AG10803 (cell line): ENCODE measurements at places on chromosomes 16 and 17.

DNA sequence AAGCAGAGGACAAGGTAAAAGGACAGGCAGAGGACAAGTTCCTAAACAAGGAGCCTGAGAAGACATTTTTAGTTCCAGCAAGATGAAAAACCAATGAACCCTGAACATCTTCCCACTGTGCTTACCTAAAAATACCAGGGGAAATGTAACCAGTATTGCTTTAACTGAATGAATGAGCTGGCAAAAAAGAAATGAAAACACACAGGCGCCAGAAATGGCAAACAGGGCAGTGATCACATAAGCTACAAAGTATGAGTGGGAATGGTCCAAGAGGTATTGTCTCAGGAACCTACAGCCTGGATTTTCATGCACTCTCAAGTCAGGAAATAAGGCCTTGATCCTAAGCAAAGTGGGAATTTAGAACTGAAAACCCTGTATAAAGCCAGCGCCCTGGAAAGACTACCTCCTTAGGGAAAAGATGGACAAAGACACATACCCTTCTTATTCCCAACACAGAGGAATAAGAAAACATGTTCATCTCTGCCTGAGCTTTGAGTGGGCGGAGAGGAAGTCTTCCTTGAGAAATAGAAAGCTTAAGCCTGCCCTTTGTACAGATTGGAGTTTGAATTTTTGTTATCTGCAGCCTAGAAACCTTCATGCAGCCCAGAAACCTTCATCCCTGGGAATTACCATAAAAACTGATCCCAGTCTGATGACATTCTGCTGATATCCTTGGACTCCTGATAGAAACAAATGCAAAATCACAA is 2.1 kb downstream of the CMTM2 start:
- DNase-seq = no peak

GRCh38 chr17:34606763-34607162 is 27.4 kb downstream of the TMEM132E start:
- no peak for DNase-seq

GRCh38 chr16:2790631-2791030 is 3.3 kb upstream of the PRSS33 start:
- no peak for DNase-seq

- DNase-seq = no peak
These were observed 218.8 kb upstream of the FOXF1 start for GRCh38 chr16:86291491-86291890.

- no peak for DNase-seq
These were observed 42.8 kb downstream of the MYO1D start for GRCh38 chr17:32834104-32834503.

DNA sequence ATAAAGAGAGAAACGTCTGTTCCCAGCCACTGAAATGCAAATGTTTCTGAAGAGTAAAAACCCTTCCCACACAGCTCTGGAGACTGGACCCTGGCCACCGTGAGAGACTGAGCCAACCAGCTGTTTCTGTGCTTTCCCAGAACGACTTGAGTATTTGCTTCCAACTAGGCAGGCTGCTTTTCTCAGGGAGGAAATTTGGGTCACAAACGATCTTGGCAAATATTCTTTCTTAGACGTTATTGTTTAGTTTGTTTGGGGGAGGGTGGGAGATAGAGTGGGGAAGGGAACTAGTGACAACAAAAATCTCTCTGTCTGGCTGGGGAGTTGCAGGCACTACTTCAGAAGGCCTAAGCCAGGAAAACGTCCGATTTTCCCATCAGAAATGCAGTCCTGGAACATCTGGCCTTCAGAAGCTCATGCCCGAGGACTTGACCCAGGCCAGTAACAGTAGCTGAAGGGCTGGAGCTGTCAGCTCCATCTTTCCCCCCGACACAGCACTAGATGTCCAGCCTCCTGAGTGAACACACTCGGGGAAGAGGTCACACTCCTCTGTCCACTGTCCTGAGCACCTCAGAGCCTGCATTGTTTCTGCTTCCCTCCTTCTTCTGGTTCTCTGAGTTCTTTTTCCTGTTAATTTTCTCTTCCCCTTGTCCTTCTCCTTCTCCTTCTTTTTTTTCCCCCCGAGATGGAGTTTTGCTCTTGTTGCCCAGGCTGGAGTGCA is 4.0 kb downstream of the CCDC92B start:
- no peak for DNase-seq
